ENCODE measurements at places on chromosomes 5 and 9. TPM values are rescaled to one million over a fixed set of nuclear protein-coding genes. Genes with fewer than 3 reads are reported as not detected.

GRCh38 chr5:149457393-149457763 is 78.3 kb upstream of the IL17B start:
- DNase-seq: no peak

Gene SPAAR
- total RNA-seq: not detected

- no peak for DNase-seq
These were observed 215.2 kb downstream of the SMARCA2 start for GRCh38 chr9:2230362-2230761.

Gene SLC6A19
- 0.29 TPM for total RNA-seq

- no peak for DNase-seq
These were observed 89.6 kb downstream of the TRIM36 start for GRCh38 chr5:115079924-115080623.

- DNase-seq: no peak
These were observed 503.7 kb downstream of the CDH10 start for GRCh38 chr5:24141046-24141445.

Gene CLTA
- 269 TPM for total RNA-seq

Gene HNRNPAB
- total RNA-seq: 286 TPM

GRCh38 chr5:59921816-59922215 is 28.3 kb upstream of the PDE4D start:
- DNase-seq: no peak

- peak; percentile 24 for DNase-seq
These were observed 152.6 kb upstream of the MSX2 start for GRCh38 chr5:174571662-174572397.

Gene STPG3
- not detected for total RNA-seq

- DNase-seq: no peak
These were observed 343.4 kb downstream of the DNAH5 start for GRCh38 chr5:13601112-13601511.

DNA sequence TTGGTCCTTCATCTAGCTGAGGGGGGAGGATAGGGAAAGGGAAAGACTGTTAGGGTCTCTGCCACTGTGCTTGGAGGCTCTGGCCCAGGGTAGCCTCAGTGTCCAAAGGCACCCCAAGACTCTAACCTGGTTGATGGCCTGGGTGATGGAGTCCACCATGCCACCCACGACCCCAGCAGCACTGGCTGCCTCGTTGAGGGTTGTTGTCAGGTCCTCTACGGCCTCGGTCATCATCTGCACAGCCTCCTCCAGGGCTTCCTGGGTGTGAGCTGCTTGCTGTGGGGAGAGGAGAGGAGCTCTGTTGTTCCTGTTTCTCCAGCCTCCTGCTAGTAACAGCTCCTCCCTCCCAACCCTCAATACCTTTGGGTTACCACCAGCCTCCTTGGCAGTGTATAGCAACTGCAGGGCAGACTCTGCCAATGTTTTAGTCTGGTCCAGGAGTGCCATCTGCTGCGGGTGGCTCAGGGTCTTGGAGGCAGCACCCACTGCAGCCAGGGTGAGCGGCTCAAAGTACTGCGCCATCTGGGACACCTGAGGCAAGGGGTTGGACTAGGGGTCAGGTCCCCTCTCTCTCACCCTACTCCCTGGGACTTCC is 16.2 kb upstream of the TPM2 start:
- DNase-seq: no peak

DNA sequence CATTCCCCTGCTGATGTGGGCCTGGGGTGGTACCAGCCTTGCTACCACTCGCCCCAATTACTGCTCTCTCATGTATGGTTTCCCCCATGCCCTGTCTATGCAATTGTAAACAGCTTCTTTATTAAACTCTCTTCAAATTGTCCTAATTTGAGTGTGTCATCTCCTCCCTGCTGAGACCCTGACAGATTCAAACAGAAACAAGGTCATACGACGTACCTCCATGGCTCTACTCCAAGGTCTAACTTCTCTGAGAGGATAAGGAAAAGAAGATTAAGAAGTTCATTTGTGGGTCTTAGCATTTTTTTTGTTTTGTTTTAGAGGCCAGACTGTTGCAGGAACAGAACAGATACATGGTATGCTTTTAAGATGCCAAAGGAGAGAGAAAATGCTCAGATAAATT is 38.0 kb downstream of the ABITRAM start:
- DNase-seq: no peak

GRCh38 chr5:132837868-132838267 is 7.4 kb upstream of the SHROOM1 start:
- no peak for DNase-seq

Gene GRK6
- 71.9 TPM for total RNA-seq

DNA sequence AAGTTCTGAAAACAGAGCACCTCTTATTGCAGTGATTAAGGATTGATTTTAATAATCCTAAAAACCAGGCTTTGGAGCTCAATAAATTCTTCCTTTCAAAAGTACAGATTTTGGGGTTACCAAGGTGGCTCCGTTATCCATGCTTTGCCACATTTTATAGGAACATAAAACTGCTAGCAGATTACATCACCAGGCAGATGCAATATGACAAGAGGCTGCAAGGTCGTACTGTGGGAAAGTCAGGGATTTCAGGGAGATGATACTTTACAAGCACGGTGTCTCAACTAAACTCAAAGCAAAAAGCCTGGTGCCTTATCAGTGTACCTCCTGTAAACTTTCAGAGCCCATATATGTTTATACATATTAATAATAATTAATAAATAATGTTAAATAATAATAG is 28.6 kb downstream of the ADAMTSL1 start:
- no peak for DNase-seq

Gene MED27
- 24.7 TPM for total RNA-seq

- no peak for DNase-seq
These were observed 24.2 kb downstream of the TRIO start for GRCh38 chr5:14167211-14167845.

DNA sequence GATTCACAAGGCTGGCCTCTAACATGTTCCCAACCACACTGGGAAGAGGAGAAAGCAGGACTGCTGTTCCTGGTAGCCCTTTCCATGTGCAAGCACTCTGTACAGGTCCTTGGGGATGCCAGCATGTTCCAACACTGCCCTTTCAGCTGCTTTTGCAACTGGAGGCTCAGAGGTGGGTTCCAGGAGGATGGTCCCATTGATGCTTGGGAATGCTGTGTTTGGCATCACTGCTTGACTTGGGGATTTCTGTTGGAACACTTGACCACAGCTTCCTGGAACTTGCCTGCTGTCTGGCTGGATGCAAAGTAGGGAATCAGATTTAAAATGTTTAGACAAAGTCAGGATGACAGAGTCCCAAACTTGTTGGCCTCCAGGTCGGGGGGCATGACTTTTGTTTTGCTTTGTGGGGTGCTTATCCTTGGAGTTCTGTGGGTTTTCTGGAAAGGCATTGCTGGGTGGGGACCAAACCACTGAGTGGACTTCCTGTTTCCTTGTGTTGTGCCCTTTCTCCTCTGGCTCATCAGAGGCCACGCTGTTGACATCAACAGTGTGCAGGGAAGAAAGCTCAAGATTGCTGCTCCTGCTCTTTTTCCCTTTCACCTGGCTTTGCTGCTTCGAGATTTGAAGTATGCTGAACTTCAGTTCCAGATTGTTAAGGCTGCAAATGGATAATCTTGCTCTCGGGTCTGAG is 148.5 kb upstream of the RPS23 start:
- no peak for DNase-seq

- DNase-seq: peak; percentile 15
These were observed 58.0 kb upstream of the SPATA31C2 start for GRCh38 chr9:88196142-88196790.

- no peak for DNase-seq
These were observed 29.2 kb downstream of the GARNL3 start for GRCh38 chr9:127293767-127294166.

DNA sequence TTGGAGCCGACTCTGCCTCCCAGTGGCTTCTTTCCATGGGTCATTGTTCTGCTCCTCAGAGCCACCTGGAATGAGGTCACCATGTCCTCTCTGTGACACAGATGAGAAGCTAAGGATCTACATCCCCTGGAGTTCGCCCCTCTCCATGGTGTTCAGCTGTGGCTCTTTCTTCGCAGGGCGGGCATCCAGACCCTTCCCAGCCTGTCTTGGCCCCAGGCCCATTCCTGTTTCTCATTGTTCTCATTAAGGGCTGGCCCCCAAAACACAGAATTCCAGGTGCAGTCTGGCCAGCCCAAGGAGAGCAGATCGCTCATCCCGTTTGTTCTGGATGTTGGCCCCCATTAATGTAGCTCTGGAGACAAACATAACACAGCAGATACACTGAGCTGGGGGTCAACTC is 66.4 kb upstream of the COL15A1 start:
- no peak for DNase-seq

DNA sequence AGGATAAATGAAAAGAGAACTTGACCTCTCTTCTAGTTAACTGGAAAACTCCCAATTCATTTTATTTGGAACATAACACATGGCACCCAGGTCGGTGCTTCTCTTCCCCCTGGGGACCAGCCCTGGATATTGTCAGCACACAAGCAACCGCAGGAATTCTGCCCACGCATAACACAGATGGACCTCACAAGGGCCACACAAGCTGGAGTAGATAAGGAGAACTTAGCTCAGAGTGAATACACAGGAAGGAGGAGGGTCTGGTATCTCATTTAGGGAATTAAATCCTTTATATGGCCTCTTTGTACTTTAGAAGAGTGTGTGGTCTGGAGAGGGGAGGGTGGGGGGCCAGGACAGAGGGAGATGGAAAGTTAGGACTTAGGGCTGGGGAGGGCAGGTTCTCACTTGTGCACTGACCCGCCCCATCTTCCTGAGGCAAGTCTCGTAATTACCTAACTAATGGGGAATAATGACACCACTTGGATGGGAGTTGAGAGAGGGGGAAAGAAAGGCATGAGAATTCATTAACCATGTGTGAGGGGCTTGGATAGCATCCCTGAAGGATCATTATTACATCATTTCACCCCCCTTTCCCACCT is 341.2 kb upstream of the WWC1 start:
- no peak for DNase-seq

- no peak for DNase-seq
These were observed 140.2 kb downstream of the ADAMTSL1 start for GRCh38 chr9:18614116-18614515.

GRCh38 chr9:89021154-89021803 is 30.0 kb downstream of the S1PR3 start:
- no peak for DNase-seq

DNA sequence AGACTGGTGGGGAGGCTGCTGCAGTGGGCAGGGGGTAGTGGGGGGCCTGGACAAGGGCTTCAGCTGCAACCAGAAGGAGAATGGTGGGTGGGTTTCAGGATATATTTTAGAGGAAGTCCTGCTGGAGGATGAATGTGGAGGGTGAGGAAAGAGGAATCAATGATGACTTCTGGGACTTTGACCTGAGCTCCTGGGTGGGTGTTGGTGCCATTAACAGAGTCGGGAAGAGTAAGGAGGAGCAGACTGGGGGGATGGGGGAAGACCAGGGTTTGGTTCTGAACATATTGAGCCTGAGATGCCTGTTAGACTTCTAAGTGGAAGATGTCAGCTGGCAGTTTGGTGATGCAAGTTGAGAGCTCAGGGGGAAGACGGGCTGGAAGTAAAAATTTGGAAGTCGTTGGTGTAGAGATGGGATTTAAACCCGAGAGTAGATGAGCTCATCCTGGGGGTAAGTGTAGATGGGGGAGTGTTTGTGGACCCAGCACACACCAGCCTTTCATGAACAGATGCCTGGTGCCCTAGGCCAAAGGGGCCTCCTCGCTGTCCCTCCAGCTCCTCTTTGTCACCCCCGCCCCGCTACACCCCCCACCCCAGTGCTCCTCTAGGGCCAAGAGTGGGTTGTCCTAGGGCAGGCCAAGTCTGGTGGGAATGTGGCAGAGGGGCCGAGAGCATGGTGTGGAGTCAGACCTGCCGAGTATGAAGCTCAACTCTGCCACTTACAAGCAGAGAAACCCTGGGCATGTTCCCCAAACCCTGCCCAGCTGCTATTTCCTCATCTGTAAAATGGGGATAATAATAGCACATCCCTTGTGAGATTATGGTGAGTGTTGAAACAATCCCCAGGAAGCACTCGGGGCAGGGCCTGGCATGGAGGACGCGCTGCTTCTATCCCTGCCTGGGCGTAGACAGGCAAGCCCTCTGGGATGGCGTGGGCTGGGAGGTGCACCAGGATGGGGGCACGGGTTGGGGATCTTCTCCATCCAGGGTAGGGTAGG is 4.0 kb downstream of the DNM1 start:
- peak; percentile 26 for DNase-seq

DNA sequence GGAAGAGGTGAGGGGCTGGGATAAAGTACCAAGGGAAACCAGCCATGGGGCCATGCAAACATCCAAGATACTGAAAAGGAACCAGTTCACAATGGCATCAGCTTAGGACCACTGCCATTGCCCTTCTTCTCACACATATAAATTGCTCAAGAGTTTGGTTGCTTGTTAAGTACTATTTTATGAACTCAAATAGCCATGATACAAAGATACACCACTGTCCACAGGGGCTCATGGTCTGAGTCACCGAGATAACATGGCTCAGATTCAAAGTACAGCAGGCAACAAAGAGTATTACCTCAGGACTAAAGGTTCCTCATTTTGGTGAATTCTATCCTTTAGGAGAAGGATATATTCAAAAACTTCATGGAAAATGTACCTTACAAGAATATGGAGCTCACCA is 55.6 kb downstream of the FANCC start:
- DNase-seq: no peak

- DNase-seq: no peak
These were observed 1724.3 kb upstream of the C9orf72 start for GRCh38 chr9:29297592-29297991.

GRCh38 chr9:96567203-96567700 is 52.4 kb downstream of the CDC14B start:
- no peak for DNase-seq

GRCh38 chr5:82538339-82539034 is 260.3 kb upstream of the RPS23 start:
- DNase-seq: no peak

DNA sequence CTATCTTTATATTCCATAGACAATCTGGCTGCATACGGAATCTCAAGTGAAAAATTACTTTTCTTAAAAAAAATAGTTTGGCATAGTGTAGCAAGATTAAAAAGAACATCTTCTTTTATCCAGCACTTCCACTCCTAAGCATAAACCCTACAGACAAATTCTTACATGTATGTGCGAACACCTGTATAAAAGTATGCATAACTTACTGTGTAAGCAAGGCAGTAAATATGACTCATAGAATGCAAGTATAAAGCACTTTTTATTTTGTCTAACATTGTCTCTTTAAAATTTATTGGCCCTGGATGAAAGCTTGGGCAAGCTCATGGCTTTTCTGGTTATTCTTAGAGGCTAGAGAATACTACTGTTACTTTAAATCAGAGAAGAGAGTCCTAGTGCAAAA is 86.4 kb downstream of the MSX2 start:
- no peak for DNase-seq

Data from Caco-2 (cell line).